ENCODE measurements at places on chromosomes 6 and 20. TPM values are rescaled to one million over a fixed set of nuclear protein-coding genes. Genes with fewer than 3 reads are reported as not detected.

THEMIS gene
- 0.45 TPM for total RNA-seq

HTR1B gene
- 0.16 TPM for total RNA-seq

IL17A gene
- not detected for total RNA-seq

HMGCLL1 gene
- total RNA-seq = 0.29 TPM

FOXC1 gene
- total RNA-seq = 7.6 TPM

SLC22A2 gene
- not detected for total RNA-seq

RHAG gene
- total RNA-seq = not detected

- DNase-seq = no peak
These were observed 541.9 kb upstream of the SPTLC3 start for GRCh38 chr20:12466915-12467314.

GRCh38 chr6:390914-391558 lies 516 bp upstream of the IRF4 start:
- no peak for DNase-seq

GRCh38 chr6:119671105-119671504 lies 321.5 kb upstream of the MAN1A1 start:
- no peak for DNase-seq

- DNase-seq = no peak
These were observed 27.8 kb downstream of the HDDC2 start for GRCh38 chr6:125273965-125274364.

GRCh38 chr20:48019496-48019895 lies 234.2 kb upstream of the SULF2 start:
- no peak for DNase-seq

DNA sequence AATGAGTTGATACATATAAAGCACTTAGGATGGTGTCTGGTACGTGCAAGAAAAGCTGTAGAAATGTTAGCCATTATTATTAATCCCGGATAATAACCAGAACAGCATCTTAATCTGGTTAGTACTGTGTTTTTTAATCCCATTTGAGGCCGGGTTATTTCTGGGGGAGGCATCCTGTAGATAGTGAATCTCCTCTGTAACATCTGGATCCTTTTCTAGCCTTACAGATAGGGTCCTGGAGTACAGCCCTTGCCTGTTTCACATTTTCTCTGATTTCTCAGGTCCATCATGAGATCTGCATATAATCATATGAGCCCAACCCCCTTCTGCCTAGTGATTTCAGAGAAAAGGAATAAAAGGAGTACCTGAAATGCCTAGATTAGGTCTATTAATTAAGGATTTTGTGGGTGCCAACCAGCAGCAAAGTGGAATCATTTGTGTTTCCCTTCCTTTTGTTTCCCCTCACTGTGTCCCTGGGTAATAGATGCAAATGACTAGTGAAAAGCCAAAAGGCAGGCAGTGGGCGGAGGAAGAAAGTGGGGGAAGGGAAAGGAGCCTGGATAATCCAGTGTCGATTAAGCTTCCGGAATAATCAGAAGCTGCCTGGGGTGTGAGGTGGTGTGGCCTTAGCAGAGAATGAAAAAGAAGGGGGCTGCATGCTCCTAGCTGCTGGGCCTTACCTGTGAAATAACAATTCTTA lies 88.9 kb downstream of the SOBP start:
- DNase-seq = no peak

DNA sequence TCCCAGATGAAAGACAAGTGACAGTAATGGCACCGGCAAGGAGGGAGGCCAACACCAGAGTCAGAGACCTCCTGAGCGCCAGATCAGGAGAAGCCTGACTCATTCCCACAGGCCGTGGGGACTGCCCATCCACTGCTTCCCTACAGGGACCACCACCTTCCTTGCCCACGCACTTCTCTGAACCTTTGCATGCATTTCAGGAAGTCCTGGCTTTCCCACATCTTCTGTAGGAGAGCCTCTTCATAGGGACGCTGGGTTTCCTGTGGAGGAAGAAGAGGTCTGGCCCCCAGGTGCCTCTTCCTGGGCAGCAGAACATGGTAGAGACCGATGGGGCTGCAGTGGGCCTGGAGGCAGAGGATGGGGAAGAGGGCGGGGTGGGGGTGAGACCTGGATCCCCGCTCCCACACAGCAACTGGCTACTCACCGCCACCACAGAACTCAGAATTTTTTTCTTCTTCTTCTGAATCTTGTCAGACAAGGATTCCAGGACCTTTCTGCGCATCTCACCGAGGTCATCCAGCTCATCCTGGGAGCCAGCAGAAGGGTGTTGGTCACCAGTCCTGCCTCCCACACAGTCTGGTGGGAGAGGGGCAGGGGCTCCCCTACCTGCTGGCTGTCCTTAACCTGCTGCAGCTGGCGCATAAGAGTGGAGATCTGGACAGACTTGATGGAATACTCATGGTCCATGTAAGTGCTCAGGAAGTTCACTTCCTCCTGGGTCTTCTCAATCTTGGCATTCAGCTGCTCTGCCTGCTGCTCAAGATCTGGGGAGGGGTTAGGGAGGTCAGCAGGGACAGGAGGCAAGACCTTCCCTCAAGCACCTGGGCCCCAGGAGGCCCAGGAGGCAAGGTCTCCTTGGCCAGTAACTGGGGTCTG lies 13.7 kb downstream of the C20orf96 start:
- peak; percentile 78 for DNase-seq

DNA sequence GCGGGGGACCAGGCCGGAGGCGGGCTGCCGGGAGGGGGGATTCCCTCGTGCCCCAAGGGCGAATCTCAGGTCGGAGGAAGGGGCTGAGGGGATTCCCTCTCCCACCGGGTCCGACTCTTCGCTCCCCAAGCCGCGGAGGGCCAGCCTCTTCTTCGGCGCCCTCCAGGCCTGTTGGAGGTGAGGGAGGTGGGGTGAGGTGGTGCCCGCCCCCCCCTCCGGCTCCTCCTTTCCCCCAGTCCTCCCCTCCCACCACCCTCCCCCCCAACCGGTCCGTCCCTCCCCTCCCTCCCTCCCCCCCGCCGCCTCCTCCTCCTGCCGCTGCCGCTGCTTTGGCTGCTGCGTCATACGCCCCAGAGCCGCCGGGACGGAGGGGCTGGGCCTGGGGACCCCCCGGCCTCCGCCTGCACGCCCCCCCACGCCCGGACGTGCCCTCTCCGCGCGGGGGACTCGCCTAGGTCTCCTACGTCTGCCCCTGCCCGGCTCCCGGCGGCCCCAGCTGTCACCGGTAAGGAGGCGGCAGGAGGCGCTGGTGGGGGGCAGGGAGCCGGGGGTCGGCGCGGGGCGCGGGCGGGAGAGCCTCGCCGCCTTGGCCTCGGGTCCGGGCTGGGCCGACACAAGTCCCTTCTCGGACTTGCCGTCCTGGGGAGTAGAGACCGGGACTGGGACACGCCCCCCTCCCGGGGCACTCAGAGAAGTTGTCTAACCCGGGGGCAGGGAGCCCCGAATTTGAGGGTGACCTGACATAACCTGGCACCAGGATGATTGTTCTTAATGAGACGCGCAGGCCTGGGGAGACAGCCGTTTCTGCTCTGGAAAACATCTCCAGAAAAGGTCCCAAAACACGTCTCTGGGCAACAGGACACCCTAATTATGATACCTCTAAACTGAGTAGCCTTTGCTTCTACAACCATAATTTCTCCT lies at the start of gene PHF1:
Gene PHF1, plus strand, starts transcription at position 304 of the 921 bp plus-strand sequence. CDS start 1,250 bp downstream, outside the sequence.
- no peak for DNase-seq

Data from mesenteric fat pad (tissue), 1 donor.